T-helper 22 cell (primary cell): ENCODE measurements at places on chromosomes 7 and 10.

- DNase-seq, result no peak
Observed at GRCh38 chr7:84196084-84196503, 1.5 kb upstream of the SEMA3A start.

GRCh38 chr10:99682752-99683151, 23.4 kb downstream of the ENTPD7 start:
- DNase-seq, result no peak

DNA sequence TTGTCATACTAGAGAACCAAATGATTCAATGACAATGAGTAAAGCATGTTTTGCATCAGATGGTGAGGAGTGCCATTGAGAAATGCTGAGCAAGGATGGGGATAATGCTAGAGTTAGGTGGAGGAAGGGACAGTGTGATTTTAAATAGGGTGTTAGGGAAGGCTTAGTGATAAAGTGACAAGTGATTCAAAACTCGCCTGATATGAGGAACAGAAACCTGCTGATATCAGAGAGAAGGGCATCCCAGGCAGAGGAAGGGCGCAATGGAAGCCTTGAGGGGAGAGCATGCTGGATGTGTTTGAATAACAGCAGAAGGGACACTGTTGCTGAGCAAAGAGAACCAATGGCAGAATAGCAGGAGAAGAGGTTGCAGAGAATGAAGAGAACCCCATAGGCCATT, 196.2 kb downstream of the NRG3 start:
- DNase-seq, result no peak

DNA sequence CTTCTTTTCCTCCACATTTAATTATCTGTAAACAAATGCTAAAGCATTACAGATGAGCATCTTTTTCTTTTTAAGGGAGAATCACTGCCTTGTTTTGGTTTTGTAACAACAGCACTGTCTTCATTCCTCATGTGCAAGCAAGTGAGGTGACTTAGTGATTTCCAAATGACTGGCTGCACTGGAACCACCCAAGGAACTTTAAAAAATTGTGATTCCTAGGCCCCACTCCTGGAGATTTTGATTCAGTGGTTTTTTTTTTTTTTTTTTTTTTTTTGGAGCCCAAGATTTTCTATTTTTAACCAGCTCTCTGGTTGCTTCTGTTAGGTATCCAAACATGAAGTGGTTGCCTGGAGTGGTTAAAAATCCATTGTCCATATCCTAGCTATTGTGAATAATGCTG, 176.2 kb downstream of the LRMDA start:
- no peak for DNase-seq

DNA sequence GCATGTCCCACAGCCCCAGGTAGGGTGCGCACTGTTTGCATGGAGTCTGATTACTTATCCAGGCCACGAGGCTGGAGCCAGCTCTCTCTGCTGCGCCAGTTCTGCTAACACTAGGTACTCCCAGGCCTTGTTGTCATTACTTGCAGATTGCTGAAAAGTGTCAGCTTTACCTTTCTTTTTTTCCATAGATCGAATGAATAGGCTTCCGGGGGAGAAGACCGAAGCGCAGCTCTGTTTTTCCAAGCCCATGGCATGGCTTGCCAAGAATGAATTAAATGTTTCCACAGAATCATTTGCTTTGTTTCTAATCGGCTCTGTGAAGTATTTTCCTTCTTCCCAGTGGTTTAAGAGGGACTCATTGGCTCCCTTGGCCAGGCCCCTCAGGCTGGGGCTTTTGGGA, 285.8 kb downstream of the BMPER start:
- no peak for DNase-seq

- no peak for DNase-seq
Observed at GRCh38 chr7:132130497-132130896, 445.8 kb downstream of the PLXNA4 start.

- no peak for DNase-seq
Observed at GRCh38 chr7:133983685-133984419, 143.3 kb upstream of the LRGUK start.

GRCh38 chr7:121530227-121531174, 134.4 kb upstream of the FAM3C start:
- no peak for DNase-seq

- no peak for DNase-seq
Observed at GRCh38 chr10:49478819-49479218, 60.1 kb downstream of the ERCC6 start.

DNA sequence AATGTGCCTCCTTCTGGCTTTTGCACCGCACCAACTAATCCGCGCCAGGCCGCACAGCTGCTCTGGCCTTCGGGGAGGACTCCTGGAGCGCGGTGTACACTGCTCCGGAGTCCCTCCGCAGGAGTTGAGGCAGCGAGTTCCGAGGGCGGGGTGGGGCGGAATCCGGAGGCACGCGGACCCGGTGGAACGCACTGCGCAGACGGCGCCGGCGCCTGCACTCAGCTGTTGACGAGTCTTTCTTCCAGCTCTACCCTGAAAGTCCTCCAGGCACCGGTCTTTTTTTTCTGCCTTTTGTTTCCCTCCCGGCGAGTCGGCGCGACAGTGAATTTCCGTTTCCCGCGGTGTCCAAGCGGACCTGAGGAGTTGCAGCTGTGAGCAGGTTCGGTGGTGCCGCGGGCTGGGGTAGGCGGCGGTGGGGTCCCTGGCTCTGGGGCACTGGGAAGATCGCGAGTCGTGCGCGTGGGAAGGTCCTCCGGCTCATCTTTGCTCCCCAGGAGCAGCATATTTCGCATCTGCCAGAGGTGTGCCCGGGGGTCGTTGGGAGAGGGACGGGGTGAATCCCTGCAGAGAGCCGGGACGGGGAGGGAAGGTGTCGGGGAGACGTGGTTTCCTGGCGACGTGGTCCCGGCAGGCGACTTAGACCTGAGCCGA, 44.1 kb downstream of the SFTPD start:
- no peak for DNase-seq

GRCh38 chr10:50636618-50637579, 13.1 kb upstream of the SGMS1 start:
- DNase-seq, result no peak

GRCh38 chr7:28908775-28909174, 49.4 kb downstream of the TRIL start:
- no peak for DNase-seq

- DNase-seq, result no peak
Observed at GRCh38 chr7:38629651-38630510, 1.3 kb downstream of the AMPH start.

GRCh38 chr7:143388491-143389101, 7.5 kb downstream of the ZYX start:
- DNase-seq, result no peak

DNA sequence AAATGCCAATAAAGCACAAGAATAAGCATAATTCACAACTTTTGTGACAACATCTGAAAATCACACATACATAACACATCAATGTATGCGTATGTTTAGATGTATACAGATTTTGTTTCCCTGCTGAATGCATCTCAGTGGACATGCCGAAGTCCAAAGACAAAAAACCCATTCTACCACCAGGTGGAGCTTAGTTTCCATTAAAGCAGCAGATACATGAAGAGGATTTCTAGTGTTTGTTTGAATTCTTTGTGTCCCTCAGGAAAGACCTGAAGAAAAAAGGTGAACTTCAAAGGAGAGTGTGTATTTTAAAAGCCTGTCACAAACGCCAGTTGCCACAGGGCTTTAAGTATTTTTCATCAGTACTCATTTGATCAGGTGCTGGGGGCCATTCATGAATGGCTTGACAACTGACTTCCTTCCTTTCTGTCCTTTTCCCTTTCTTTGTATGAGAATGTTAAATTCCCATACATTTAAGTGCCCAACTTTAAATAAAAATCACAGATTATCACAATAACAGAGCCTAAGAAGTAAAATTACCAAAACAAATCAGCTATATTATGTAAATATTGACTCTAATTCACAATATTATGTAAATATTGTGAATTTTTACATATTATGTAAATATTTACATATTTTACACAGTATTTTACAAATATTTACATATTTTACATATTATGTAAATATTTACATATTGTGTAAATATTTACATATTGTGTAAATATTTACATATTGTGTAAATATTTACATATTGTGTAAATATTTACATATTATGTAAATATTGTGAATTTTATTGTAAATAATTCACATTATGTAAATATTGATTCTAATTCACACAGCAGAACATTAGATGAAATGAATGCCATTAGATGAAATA, 343.0 kb downstream of the CRPPA start:
- no peak for DNase-seq

DNA sequence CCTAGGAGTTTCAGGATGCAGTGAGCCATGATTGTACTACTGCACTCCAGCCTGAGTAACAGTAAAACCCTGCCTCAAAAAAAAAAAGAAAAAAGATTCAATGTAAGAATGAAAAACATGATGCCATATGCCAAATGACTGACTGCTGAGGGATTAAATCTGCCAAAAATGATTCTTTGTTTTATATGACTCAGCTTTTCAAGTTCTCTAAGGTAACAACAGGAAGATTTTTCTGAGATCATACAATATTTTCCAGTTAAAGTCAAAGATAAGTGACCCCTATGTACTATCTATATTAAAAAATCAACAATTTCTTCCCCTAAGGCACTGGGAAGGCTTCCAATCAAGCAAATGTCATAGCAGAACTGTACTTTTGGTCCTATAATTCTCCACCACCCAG, 271.2 kb upstream of the IMMP2L start:
- no peak for DNase-seq

DNA sequence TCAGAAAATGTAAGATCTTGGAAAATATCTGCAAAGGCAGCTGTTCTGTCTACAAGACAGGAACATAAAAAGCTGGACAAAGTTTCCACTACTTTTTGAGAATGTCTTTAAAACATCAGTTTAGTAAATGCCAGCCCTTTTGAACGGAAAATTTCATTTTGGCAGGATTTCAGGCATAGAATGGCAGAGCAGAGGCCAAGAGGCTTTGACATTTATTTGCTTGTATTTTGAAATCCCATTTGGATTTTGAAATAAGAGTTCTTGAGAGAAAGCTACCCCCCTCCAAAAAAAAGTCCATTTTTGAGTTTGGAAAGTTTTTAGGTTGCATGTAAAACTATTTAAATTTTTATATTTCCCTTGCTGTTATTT, 3.1 kb upstream of the ETV1 start:
- DNase-seq, result no peak

GRCh38 chr10:78229489-78229888, 195.8 kb downstream of the RPS24 start:
- no peak for DNase-seq

DNA sequence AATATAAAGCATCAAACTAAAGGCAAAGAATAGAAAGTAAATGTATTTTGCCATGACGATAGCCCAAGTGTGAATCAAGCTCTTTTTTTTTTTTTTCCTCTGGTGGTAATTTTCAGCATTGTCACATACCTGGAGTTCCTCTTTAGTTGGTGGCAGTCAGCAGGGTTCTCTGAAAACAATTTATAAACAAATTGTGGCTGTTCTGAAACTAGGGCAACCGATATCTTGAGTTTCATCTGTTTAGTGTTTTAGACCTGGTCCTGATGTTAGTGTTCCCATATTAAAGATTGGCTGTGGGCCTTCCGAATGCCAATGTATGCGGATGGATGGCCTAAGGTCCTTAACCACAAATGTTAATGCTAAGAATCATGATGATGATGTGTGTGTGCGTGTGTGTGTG, 713.1 kb downstream of the GATA3 start:
- DNase-seq, result no peak

- DNase-seq, result no peak
Observed at GRCh38 chr7:157897681-157898080, 560.9 kb downstream of the DNAJB6 start.

GRCh38 chr7:136887317-136887716, 18.9 kb downstream of the CHRM2 start:
- no peak for DNase-seq

DNA sequence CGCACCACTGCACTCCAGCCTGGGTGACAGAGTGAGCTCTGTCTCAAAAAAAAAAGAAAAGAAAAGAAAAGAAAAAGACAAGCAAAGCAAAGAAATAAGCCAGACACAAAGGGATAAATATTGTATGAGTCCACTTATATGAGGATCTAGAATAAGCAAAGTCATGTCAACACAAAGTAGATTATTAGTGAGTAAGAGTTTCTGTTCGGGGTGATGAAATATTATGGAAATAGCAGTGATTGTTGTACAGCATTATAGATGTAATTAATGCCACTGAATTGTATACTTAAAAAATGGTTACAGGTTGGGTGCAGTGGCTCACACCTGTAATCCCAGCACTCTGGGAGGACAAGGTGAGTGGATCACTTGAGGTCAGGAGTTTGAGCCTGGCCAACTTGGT, 83.2 kb downstream of the HIP1 start:
- no peak for DNase-seq

GRCh38 chr7:142853739-142854371, 1.0 kb upstream of the EPHB6 start:
- DNase-seq, result peak; percentile 48

GRCh38 chr10:102670871-102671434, 26.7 kb downstream of the TRIM8 start:
- DNase-seq, result no peak

GRCh38 chr7:149666360-149666945, 106.9 kb downstream of the ZNF467 start:
- DNase-seq, result no peak

GRCh38 chr10:7718685-7719084, 15.6 kb downstream of the ITIH2 start:
- DNase-seq, result no peak

DNA sequence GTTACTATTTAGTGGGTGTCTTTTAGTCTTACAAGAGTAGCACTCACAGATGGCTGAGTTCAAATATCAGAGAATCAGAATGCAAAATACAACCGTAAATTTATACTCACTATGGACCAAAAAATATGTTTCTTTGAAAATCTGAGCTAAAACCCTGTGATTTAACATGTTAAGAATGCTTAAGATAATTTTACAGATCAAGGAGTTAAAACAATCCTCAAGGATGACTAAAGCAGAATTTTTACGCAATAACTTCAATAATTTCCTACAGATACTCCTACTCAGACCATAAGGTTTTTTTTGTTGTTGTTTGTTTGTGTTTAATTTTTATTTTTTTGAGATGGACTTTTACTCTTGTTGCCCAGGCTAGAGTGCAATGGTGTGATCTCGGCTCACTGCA, 47.9 kb upstream of the CCDC6 start:
- no peak for DNase-seq

- DNase-seq, result no peak
Observed at GRCh38 chr7:4066626-4067475, 615.2 kb upstream of the FOXK1 start.

GRCh38 chr7:1919539-1920265, 249.6 kb downstream of the ELFN1 start:
- DNase-seq, result no peak

- no peak for DNase-seq
Observed at GRCh38 chr7:154795014-154795413, 207.9 kb downstream of the PAXIP1 start.

DNA sequence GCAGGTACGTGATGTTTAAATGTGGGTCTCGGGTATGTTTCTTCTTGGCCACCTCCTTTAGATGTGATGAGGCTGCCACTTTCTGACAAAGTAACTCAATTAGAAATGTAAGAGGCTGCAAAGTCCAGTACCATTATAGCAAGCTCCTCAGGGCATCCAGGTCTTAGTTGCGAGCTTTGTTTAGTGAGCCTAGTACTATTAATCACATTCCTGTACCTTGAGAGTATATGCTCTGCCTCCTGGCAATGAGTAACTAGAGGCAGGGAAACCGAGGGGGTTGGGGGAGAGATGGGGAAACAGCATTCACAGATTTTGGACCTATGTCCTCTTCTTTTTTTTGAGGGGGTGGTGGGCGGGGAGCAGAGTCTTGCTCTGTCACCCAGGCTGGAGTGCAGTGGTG, 131.8 kb downstream of the GFRA1 start:
- DNase-seq, result no peak

GRCh38 chr10:71223347-71224058, 11.1 kb downstream of the UNC5B start:
- no peak for DNase-seq
